ENCODE measurements at places on chromosomes 6 and 20.

DNA sequence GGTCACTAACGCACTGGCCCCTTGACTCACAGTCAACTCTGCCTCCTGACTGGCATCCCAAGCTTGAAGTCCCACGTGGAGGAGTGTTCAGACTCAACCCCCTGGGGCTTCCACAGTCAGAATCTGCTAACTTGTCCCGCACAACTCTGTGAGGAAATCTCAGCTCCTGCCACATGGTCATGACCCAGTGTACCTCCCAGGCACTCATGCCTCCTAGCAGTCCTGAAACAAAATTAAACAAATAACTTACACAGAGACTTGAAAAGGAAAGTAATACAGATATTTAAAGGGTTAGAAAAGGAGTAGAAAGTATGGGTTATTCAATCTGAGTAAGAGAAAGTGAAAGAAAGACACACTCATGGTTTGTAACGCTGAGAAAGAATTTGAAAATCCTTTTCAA, 134.9 kb downstream of the GMDS start:
- no peak for DNase-seq

DNA sequence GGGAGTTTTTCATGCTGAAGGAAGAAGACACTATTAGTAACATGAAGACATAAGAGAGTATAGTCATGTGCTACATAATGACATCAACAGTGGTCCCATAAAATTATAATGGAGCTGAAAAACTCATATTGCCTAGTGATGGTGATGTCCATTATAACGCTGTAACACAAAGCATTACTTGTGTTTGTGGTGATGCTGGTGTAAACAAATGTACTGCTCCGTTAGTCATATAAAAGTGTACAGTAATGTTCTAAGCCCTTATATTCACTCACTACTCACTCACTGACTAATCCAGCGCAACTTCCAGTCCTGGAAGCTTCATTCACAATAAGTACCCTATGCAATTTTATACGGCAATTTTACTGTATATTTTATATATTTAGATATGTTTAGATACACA, 26.8 kb upstream of the ASF1A start:
- DNase-seq: no peak

DNA sequence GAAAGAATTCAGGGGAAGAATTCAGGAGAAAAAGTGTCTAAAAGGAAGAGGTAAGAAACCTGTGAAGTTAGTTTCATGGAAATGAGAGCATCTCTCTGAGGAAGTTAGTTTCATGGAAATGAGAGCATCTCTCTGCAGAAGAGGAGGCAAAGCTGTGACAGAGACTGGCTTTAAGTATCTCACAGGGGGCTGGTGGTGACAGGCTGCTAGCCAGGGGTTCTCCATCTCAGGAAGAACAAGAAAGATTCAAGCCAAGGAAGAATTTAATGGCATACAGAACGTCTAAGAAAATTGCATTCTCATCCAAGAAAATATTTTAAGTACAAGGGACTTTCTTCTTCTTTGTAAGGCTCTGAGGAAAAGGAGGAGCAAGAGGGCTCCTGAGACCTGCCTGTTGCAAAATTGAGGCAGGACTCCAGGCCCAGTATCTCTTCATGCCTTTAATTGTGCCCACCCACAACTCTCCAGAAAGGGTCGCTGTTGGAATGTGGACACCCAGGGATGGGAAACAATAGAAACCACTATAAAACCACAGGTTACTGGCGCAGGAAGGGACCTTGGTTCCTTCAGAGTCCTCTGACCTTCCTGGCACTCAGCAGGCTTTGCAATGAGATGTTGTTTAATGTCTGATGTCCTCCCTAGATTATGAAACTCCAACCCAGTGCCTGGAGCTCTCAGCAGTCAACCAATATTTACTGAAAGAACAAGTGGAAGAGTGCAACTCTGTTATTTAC, 136.8 kb downstream of the FNDC1 start:
- DNase-seq: no peak

DNA sequence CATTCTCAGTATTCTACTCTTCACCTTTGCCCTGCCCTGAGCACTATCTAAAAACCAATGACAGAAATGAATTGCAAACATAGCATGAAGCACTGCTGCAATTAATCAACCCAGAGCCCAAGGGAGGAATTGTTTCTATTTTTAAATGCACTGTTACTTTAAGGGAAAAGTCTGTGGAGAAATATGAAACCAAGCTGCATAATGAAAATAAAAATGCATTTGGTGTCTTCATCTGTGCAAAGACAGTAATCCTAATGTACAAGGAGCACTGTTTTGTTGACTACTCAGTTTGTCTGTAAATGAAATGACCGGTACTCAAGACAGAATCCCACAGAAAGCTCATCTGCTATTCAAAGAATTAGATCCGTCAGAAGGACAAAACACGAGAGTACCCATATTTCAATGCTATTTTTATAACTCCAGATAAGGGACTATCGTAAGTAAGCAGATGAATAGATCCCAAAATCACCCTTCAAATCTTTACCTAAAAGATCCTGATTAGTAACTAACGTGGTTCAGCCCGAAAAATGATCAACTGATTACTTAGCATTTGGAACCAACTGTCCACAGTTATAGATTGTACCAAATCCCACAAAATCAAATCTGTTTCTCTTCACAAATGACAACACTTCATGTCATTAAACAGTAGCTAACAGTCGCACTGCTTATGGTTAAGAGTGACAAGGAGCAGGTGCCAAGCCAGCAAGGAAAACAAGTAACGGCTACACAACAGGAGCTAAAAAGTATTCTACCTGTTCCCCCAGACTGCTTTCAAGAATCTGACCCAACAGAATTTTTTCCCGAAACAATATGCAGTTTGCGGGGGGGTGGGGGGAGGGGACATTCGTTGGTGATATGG, 2.4 kb downstream of the KIF13A start:
- no peak for DNase-seq

- DNase-seq: peak; percentile 78
These were observed 3.0 kb downstream of the LAMA4 start for GRCh38 chr6:112251171-112251875.

- DNase-seq: peak; percentile 65
These were observed 53.9 kb upstream of the LAMP5 start for GRCh38 chr20:9460518-9460917.

DNA sequence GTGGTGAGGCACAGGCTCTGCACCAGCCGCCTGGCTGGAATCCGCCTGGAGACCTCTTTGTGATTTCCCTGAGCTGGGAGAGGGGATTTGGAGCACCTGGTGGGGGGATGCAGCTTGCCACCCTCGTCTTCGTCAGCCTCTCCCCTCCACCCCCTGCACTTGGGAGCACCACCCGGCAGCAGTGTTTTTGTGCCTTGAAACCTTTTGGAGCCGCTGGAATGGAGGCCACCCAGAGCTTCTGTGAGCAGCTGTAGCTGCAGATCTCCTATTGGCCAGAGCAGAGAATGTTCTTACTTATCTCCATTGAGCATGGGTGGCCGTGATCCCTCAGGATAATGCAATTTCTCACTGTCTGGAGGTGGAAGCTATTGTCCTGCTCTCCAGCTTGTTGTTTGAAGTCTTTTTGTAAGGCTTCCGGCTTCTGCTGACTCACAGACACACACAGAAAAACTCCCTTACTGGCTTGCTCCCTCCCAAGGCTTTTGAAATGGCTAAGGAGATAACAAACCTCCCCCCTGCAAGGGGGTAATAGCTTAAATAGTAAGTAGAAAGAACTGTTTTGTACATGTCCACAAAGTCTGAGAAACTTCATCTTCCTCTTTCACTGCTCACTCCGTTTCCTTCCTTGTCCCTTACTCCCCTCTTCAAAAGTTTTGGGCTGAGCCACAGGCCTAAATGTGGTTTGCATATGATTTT, 271.2 kb downstream of the PRL start:
- peak; percentile 91 for DNase-seq

GRCh38 chr6:128456510-128457230, 63.7 kb downstream of the PTPRK start:
- DNase-seq: no peak

GRCh38 chr6:106253172-106253571, 72.4 kb downstream of the ATG5 start:
- peak; percentile 93 for DNase-seq

GRCh38 chr20:16556301-16556700, 16.9 kb downstream of the KIF16B start:
- peak; percentile 63 for DNase-seq

DNA sequence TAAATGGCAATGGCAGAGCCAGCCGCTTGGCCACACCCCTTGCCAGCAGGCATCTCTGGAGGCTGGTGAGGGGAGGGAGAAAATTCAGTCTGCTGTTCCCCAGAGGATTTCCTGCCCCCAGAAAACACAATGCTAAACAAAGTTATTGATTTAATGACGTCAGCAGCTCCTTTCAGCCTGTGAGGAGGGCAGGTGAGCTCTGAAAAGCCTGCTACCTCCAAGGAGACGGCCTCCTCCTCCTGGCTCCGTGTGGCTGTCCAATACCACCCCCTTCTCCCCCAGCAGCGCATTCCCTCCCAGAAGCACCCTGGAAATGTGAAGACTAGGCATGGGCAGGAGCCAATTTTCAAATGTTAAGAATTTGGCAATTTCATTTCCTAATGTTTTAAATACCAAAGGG, 393.1 kb downstream of the ZFAND3 start:
- peak; percentile 24 for DNase-seq

DNA sequence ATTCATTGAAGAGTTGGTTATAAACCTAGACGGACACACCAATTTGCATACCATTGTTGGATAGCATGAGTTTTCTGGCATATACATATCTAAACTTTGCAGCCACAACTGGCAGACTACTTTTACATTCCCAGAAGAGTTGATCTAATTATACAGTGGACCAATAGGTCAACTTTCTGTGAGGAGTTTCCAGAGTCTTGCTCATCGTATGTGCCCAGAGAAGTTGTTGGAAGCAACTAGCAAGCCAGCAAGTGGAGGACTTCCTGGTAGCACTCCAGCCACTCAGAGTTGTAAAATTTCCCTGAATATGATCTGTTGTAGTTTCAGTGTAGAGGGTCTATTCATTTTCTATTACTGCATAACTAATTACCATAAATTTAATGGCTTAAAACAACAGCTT, 47.1 kb upstream of the FAM184A start:
- no peak for DNase-seq

- DNase-seq: no peak
These were observed 3.6 kb upstream of the PRPH2 start for GRCh38 chr6:42726026-42726425.

DNA sequence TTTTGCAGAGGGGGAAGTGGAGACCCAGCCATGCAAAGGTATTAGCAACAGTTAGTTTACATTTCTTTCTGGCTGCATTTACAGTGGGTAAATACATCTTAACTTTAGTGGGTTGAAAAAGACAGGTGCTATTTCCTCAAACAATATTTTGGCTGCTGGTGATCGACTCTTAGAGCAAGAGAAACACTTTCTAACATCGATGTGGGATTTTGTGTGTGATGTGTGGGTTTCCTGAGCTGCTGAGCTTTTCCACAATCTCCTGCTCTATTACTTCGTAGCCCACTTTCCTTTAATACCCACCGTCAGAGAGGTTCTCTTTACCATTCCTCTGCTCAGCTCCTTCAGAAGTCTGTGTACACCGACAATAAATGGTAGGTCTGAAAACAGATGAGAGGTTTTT, 339.0 kb downstream of the NRN1 start:
- no peak for DNase-seq

GRCh38 chr20:2210646-2211552, 84.9 kb upstream of the TGM3 start:
- DNase-seq: peak; percentile 83

GRCh38 chr6:89952105-89952671, 57.9 kb downstream of the GJA10 start:
- peak; percentile 17 for DNase-seq

- no peak for DNase-seq
These were observed 295.0 kb downstream of the PKHD1 start for GRCh38 chr6:51792273-51793030.

GRCh38 chr20:44091026-44091425, 96.0 kb downstream of the JPH2 start:
- no peak for DNase-seq
